Lung (tissue), 17 donors: ENCODE measurements at places on chromosomes 3 and 15. TPM values are rescaled to one million over a fixed set of nuclear protein-coding genes. Genes with fewer than 3 reads are reported as not detected.
A peak's percentile ranks its signal among the peaks of the same experiment; 100 is the strongest.

Gene TMEM212
- 1.5 TPM for polyA plus RNA-seq

Gene TM4SF4
- polyA plus RNA-seq, result 4.4 TPM

DNA sequence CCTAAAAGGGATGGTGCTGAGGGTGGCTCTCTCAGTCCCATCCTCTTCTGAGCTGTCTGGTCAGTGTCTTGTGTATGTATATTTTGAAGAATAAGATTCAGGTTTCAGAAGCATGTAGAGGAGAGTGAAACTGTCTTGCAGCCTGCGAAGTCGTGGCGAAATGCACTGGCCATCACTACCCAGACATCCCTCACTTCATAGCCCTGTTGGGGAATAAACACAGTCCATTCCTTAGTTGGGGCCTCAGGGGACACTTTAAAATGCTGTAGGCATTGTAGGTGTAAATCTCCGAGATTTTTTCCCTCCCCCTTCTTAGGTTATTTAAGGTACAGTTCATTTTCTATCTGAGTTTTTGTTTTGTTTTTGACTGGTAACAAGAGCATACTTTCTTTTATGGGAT, 93.8 kb downstream of the DNASE1L3 start:
- no peak for DNase-seq

- peak; percentile 16 for DNase-seq
These were observed 82.7 kb upstream of the SOX2 start for GRCh38 chr3:181629029-181629428.

DNA sequence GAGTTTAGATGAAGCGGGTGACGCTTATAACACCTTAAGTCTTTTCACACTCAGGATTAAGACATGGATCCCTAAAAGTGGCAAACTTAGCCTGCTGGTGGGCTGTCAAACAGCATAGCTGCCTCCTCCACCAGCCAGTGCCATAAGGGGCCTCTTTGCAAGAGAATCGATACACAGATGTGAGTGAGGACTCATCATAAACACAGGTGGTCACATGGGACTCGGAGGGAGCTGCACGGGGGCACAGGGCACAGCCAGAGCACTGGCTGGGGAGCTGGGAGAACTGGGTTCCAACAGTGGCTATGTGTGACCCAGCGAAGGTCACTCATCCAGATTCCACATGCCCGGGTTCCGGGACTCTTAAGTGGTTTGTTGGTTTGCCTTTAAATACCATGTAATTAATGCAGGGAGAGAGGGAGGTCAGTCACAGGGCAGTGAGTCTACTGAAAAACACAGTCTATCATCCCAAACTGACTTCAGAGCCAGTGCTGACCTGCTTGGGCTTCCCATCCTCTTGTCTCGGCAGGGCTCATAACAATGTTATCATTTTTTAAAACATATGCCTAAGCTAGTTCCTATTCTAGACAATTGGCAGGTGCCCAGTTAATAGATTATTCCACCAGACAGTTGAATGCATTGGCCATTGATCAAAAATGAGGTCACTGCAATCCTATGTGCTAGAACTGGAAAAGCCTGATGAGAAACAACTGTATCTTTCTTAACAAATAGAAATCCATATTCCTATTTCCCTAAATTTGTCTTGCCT, 51.8 kb downstream of the SLC12A8 start:
- DNase-seq, result peak; percentile 38

Gene SEMA5B
- 0.30 TPM for polyA plus RNA-seq

DNA sequence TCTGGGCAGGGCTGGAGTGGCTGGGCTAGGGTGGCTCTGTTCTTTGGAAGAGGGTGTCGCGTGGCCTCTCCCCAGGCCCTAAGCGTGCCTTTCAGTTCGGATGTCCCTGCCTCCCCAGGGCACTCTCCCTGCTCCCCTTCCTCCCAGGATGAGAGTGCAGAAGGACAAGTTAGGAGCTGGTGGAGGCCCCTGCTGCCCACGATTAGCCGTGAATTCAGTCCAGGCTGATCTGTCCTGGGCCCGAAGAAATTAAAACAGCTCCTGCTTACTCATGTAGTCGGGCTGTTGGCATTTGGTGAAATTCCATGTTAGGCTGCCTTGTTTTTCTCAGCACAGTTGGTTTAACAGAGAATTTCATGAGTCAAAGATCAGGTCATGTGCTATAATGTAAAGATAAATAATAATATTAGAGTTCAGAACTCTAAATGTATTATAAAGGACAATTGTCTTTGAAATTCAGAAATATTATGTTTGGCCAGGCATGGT, 24.5 kb downstream of the NIPA1 start:
- DNase-seq, result no peak
